Activated T-cell treated with anti-CD3 and anti-CD28 coated beads, Interleukin-2, amount 50 U/mL, for 72 hours (primary cell): ENCODE measurements at places on chromosomes 1 and 21. TPM values are rescaled to one million over a fixed set of nuclear protein-coding genes. Genes with fewer than 3 reads are reported as not detected.

GRCh38 chr1:232845406-232845955 lies 40.3 kb downstream of the MAP10 start:
- no peaks in the 10 kb centered on the region for H3K4me1 ChIP-seq
- H3K27ac ChIP-seq, result no peak overlapping the region
- DNase-seq, result no peak
- no peaks in the 10 kb centered on the region for H3K27me3 ChIP-seq
- H3K4me3 ChIP-seq, result no peak overlapping the region

GRCh38 chr21:43816611-43817071 lies 27.3 kb downstream of the RRP1 start:
- no peak for DNase-seq
- peaks cover 6% of the 10 kb centered on the region for H3K27me3 ChIP-seq
- peaks cover 5% of the 10 kb centered on the region for H3K4me1 ChIP-seq
- H3K36me3 ChIP-seq, result peaks cover 7% of the 10 kb centered on the region

DNA sequence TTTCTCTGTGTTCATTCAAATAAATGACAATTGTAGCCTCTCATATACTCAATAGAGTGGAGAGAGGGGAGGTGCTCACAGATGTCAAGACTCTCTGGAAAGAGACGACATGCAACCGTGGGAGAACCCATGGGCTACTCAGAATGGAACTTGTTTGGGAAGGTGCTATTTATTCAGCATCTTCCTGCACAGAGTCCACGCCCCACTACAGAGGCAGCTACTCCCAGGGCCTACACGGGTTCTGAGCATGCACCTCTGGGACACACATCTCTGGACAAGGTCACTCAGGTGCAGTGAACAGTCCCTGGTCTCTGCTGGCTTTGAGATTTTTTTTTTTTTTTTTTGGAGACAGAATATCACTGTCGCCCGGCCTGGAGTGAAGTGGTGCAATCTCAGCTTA lies 64.1 kb downstream of the NID1 start:
- no peak for DNase-seq
- peak overlapping the region; percentile 20 for H3K4me3 ChIP-seq
- no peaks in the 10 kb centered on the region for H3K27me3 ChIP-seq
- peak overlapping the region; percentile 86 for H3K27ac ChIP-seq
- no peaks in the 10 kb centered on the region for H3K36me3 ChIP-seq
- peaks cover 77% of the 10 kb centered on the region for H3K4me1 ChIP-seq

- DNase-seq, result no peak
- H3K36me3 ChIP-seq, result peaks cover 4% of the 10 kb centered on the region
- no peak overlapping the region for H3K27ac ChIP-seq
- H3K4me1 ChIP-seq, result no peaks in the 10 kb centered on the region
- H3K4me3 ChIP-seq, result no peak overlapping the region
- H3K27me3 ChIP-seq, result peaks cover 57% of the 10 kb centered on the region
These were observed 59.5 kb downstream of the CDK18 start for GRCh38 chr1:205563927-205564441.

DNA sequence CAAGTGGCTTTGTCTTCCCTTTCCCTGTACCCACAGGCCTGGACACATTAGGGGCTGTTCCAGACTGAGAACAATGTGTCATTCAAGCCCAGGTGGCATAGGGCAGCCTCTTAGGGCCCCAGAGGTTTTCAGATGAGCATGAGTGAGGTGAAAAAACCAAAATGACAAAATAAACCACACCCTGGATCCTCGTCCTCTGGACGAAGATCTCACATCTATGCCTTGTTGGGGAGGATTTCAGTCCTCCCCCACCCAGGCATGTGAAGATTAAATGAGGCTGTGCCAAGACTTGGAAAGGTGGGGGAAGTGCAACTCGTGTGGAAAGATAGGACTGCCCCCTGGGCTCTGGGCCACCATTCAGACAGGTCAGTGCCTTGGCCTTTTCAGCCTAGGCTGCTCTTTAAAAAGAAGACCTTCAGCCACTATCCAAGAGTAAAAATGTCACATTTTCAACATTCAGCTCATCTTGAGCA lies 32.8 kb upstream of the IL19 start:
- DNase-seq, result peak; percentile 48
- H3K36me3 ChIP-seq, result no peaks in the 10 kb centered on the region
- peak overlapping the region; percentile 31 for H3K4me3 ChIP-seq
- no peaks in the 10 kb centered on the region for H3K27me3 ChIP-seq
- peaks cover 87% of the 10 kb centered on the region for H3K4me1 ChIP-seq
- no peak overlapping the region for H3K27ac ChIP-seq

Gene KCNA2
- total RNA-seq, result 0.46 TPM

DNA sequence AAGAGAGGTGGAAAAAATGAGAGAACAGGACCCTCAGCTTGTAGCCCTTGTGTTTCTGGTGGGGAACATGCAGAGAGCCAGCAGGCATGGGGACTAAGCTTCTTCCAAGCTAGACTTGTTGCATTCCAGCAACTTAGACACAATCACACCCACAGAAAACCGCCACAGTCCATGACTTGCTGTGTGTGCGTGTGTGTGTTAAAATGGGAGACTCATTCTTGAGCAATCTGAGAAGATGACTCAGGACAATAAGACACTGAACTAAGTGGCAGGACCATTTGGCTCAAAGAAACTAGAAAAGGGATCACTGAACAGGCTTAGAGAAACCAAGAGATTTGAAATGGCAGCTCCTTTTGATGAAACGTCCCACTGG lies 78.0 kb downstream of the HLX start:
- H3K27me3 ChIP-seq, result no peaks in the 10 kb centered on the region
- H3K27ac ChIP-seq, result no peak overlapping the region
- no peaks in the 10 kb centered on the region for H3K36me3 ChIP-seq
- H3K4me3 ChIP-seq, result no peak overlapping the region
- H3K4me1 ChIP-seq, result no peaks in the 10 kb centered on the region

DNA sequence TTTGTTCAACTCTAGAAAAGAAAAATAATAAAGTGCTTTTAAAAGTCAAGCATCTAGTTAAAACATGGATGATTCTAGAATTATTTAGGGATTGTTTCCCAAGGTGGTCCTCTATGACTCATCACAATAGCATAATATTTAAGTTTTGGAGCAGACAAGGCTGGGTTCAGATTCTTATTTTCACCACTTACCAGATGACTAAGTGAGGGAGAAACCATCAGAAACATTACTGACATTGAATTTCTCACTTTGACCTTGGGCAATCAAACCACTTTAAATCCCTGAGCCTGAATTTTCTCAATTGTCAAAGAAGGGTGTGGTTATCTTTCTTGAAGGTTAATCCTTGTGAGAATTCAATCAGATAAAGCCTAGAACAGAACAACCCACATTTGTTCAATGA lies 102.5 kb upstream of the PTGFR start:
- H3K4me3 ChIP-seq, result no peak overlapping the region
- H3K27ac ChIP-seq, result no peak overlapping the region
- H3K4me1 ChIP-seq, result no peaks in the 10 kb centered on the region
- no peaks in the 10 kb centered on the region for H3K27me3 ChIP-seq
- DNase-seq, result no peak
- no peaks in the 10 kb centered on the region for H3K36me3 ChIP-seq

DNA sequence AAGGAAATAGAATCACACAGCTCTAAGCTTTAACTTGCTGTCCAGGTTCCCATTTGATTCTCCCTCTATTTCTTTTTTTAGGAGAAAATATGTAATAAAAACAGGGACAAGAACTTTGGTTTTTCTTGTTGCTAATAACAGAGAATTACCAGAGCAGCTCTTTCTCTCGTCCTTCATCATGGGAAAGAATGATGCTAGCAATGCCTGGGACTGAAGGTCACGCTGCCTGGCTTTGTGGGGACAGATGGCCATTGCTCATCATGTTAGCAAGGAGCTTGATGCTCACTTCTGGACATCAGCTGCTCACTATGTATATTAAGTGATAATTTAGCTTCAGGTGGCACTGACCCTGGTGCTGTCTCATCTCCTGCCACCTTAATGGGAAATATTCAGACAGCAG lies 77.3 kb upstream of the AKT3 start:
- H3K4me3 ChIP-seq, result no peak overlapping the region
- H3K36me3 ChIP-seq, result no peaks in the 10 kb centered on the region
- H3K27ac ChIP-seq, result no peak overlapping the region

Gene PTGS2
- 32.4 TPM for total RNA-seq

Gene KCNC4
- total RNA-seq, result 28.9 TPM

Gene ARHGAP30
- 192 TPM for total RNA-seq

DNA sequence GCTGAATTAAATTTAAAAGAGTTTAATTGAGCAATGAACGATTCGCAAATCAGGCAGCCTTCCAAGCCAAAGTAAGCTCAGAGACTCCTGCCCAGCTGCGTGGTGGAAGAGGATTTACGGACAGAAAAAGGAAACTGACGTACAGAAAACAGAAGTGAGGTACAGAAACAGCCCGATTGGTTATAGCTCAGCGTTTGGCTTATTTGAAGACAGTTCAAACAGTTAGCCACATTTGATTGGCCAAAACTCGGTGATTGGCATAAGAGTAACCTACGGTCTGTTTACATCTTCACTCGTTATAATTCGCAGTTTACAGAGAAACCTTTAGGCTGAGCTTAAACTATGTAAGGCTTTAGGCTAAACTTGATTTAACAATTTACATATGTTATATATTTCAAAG lies 46.9 kb downstream of the CR1L start:
- no peaks in the 10 kb centered on the region for H3K4me1 ChIP-seq
- H3K27ac ChIP-seq, result no peak overlapping the region
- DNase-seq, result no peak
- H3K36me3 ChIP-seq, result no peaks in the 10 kb centered on the region
- H3K4me3 ChIP-seq, result no peak overlapping the region

DNA sequence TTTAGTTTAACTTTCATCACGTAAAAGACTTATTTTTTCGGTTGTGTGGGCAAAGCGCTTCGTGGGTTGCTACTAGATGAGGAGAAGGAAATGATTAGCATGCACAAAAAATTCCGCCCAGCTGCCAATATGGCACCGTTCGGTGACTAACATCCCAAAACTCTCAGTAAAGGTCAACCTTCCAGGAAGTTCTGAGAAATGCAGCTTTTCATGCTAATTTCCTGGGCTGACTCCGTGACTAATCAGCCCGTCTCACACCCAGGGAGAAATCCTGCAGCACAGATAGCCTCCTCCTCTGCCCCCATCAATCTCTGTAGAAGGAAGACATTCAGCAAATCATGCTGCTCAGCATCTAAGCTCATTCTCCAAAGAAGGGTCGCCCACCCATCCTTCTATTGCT lies 34.1 kb downstream of the TMCO4 start:
- no peaks in the 10 kb centered on the region for H3K27me3 ChIP-seq
- DNase-seq, result peak; percentile 35
- H3K4me1 ChIP-seq, result peaks cover 18% of the 10 kb centered on the region

GRCh38 chr1:110570307-110570706 lies 35.9 kb downstream of the KCNA2 start:
- H3K36me3 ChIP-seq, result no peaks in the 10 kb centered on the region
- no peaks in the 10 kb centered on the region for H3K4me1 ChIP-seq
- DNase-seq, result no peak
- no peak overlapping the region for H3K27ac ChIP-seq
- peaks cover 31% of the 10 kb centered on the region for H3K27me3 ChIP-seq

Gene TBX19
- 7.2 TPM for total RNA-seq

DNA sequence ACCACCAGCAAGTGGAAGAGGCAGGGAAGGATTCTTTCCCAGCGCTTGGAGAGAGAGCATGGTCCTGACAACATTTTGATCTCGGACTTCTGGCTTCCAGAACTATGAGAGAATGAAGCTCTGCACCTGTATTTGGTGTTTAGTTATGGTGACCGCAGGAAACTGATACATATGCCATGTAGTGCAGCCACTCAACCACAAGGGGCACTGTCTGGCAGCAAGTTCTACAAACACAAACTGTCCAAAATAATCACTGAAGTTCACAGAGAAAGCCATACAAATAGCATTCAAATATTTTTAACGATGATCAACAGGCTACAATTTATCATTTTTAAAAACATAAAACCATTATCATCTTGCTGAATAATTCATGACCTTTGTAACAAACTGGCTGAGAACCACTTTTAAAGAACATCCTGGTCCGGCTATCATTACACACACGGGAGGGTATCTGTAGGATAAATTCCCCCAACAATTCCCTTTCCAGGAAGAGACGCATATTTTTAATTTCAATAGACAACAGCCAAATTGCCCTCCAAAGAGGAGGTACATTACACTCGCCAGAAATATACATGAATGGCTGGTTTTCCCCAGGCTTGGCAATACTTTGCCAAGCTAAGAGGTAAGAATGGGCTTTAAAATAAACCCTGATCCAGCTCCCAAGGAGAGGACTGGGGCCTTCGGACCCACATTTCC lies 9.2 kb upstream of the CBR3 start:
- no peaks in the 10 kb centered on the region for H3K36me3 ChIP-seq
- DNase-seq, result peak; percentile 52
- H3K4me3 ChIP-seq, result no peak overlapping the region
- H3K27ac ChIP-seq, result no peak overlapping the region
- H3K27me3 ChIP-seq, result no peaks in the 10 kb centered on the region

DNA sequence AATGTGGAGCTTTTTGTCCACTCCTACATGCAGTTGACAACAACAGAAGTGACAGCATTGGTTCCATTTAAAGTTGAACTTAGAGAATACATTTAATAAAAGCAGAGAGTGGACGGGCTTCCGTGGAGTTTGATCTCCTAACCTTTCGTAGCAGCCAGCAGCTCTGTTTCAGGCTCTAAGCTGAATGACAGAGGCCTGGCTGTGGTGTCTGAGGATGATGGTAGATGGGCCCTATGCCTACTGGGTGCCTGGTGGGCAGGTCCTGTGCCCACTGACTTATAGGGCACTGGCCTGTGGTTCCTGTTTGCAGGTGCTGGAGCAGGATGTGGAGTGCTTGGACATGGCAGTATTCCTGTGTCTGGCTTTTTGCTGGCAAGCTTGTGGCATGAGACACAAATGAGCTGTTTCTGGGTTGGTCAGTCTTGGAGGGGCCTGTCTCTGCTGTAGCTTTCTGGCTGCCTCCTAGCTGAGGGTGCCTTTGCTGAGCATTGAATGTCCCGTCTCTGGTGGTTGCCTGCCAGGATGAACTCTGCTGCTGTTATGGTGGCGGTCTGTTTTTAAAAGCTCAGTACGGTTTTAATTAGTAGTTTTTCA lies 54.6 kb downstream of the PRDM2 start:
- H3K4me1 ChIP-seq, result peaks cover 81% of the 10 kb centered on the region
- H3K27me3 ChIP-seq, result no peaks in the 10 kb centered on the region
- H3K4me3 ChIP-seq, result no peak overlapping the region
- H3K36me3 ChIP-seq, result peaks cover 7% of the 10 kb centered on the region

Gene PKP1
- not detected for total RNA-seq

GRCh38 chr1:235415008-235415904 lies 48.0 kb downstream of the TBCE start:
- H3K4me3 ChIP-seq, result no peak overlapping the region
- no peaks in the 10 kb centered on the region for H3K4me1 ChIP-seq
- H3K27me3 ChIP-seq, result no peaks in the 10 kb centered on the region
- no peak overlapping the region for H3K27ac ChIP-seq

Gene SPRTN
- total RNA-seq, result 10.4 TPM
